COLO829 (cell line): ENCODE measurements at places on chromosomes 2 and 18.
A peak's percentile ranks its signal among the peaks of the same experiment; 100 is the strongest.

DNA sequence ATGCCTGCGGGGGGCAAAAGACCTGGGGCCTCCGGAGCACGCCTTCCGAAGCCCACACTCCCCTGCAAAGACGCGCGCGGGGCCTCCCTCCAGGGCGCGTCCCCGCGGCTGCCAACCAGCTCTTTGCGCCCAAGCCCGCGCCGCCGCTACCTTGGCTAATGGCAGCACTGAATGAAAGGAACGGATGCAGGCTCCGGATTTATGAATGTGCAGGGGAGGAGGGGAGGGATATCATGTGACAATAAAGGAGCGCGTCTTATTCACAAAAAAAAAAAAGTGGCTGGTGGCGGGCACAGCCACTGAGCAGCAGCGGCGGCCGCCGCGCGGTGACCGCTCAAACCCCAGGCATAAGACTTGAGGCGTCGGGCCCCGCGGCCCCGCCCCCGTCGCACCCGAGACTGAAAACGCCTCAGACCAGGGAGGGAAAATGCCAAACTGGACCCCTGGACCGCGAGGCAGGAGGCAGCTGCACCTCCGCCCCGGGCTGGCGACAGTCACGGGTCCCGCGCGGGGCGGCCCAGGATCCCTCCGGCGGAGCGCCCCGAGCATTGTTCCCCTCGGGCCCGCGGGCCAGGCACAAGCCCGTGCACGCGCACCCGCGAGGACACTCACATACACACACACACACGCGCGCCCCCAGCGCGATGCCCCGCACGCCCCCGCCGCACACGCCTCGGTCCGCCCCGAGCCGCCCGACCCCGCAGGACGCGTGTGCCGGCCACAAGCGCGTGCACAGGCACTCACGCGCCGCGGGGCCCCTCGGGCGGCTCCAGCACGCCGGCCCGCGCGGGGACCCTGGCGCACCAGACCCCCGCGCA lies 1.6 kb downstream of the SPRED2 start:
- peak; percentile 41 for DNase-seq

GRCh38 chr2:237737196-237737865 lies 61.2 kb upstream of the RBM44 start:
- no peak for DNase-seq

DNA sequence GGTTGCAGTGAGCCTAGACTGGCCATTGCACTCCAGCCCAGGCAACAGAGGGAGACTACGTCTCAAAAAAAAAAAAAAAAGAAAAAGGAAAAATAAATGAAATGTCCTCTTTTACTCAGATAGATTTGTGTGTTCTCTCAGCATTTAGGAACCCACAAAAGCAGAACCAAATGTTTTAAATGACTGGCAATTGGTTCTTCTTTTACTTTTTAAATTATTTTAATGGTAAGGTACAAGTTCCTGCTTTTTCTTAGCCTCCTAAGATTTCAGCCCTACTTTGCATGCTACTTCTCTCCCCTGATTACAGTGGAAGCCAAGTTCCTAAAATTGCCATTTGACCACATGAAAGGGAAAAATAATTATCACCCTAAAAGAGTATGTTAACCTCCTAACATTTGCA lies 23.5 kb downstream of the SRSF7 start:
- DNase-seq = no peak

DNA sequence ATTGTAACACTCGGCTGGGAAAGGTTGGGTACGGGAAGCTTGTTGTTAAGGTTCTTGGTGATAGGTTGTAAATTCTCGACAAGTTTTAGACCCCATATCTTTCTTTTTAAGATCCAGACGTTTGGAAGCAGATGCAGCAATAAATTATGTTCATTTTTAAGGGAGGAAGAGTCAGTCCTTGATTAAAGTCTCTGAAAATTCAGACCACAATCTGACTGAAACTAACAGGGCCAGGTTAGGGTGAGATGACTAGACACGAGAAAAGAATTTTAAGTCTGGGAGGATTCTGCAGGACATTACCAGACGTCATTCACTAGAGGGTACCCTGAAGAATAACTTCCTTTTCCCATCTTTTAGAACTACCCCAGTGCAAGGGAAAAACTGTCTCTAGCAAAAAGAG lies 16.1 kb downstream of the WIPF1 start:
- no peak for DNase-seq

DNA sequence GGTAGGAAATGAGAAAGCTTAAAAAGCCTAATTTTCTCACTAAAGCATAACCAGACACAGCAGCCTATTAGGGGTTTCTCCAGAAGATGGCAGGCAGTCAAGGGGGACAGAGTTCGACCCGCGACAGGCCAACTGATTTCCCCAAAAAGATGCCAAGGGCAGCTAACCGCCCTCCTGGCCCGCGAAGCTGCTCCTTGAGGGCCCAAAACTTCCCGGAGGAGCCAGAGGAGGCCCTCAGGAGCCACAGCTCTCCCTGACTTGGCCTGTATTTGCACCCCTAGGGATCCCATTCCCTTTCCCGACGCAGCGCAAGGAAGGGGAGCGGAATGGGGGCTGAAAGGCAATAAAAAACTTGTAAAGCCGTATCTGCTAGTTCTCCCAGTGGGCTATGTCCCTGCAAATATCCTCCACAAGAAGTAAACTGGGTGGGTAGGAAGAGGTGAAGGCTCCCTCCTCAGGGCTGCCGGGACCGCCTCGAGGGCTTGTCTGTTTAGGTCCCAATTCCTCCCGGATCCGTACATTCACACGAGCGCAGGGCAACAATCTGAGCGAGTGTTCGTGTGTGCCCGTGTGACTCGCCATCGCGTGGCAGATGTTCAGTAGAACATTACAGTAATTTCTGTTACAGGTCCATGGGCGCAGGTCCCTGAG lies 756 bp upstream of the NAGK start:
- DNase-seq = no peak

DNA sequence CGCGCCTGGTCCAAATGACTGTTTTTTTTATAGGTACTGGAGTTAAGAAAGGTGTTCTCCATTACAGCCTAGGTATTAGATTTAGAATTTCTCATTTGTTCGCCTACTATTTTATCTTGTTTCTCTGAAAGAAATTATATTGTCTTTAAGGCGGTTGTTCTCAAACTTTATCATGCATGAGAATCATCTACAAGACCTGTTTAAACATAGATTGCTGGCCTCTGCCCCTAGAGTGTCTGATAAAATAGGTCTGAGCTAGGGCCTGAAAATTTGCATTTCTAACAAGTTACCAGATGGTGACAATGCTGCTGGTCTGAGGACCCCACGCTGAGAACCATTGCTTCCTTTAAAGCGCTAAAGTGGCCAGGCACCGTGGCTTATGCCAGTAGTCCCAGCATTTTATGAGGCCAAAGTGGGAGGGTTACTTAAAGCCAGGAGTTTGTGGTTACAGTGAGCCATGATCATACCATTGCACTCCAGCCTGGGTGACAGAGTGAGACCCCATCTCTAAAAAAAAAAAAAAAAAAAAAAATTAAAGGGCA lies 34.0 kb upstream of the RNF138 start:
- DNase-seq = no peak
